ENCODE measurements at places on chromosomes 7 and 10. TPM values are rescaled to one million over a fixed set of nuclear protein-coding genes. Genes with fewer than 3 reads are reported as not detected.

GRCh38 chr10:119208553-119208940 lies 1.2 kb downstream of the GRK5 start:
- DNase-seq: no peak

DNA sequence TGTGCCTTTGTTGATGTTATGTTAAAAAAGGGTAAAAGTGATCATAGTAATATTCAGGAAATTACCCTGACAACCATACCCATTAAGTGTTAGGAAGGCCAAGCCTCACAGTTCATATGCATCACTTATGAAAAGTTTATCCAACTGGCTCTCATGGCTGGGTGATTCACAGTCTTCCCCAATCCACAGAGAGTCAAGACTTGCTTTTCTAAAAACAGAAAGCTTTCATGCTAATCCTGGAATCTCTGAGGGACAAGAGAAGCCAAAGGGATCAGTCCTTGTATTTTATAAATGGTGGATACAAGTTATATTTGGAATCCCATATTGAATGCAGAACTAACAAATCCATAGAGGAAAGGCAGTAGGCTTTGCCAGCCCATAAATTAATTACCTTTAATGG lies 218.3 kb downstream of the JAZF1 start:
- no peak for DNase-seq

DNA sequence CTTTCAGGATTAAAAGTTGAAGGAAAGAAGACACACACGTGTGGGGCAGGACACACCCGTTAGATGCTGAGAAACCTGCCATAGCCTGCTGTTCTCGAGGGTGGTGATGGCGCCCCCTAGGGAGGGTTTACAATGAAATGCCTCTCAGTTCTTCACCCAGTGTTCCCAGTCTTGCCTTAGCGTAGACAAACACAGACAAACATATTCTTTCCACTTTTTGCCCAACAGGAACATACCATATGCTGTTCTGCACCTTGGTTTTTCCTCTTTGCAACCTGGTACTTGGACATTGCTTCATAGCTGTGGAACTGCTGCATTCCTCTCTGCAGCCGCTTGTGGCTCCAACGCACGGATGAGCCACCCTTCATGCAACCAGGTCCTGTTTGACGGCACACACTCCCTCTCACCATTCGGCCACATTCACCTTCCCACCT lies 23.3 kb upstream of the HSPA12A start:
- DNase-seq: no peak

DNA sequence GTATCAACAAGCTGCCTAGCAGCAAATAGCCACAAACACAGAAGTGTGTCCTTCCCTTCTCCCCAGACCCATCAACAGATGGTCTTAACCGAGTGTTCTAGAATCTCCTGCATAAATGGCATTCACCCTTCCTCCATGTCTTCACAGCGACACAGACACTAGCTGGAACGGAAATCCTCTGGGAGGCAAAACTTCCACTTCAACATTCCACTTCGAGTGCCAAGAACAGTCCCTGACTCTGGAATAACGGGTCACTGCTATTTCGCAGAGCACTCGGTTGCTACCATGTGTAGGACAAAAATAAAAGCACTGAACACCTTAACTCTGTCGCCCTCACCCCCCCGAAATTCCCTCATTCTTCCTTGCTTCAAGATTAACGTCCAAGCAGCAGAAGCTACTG lies 65.1 kb downstream of the SFMBT2 start:
- no peak for DNase-seq

DNA sequence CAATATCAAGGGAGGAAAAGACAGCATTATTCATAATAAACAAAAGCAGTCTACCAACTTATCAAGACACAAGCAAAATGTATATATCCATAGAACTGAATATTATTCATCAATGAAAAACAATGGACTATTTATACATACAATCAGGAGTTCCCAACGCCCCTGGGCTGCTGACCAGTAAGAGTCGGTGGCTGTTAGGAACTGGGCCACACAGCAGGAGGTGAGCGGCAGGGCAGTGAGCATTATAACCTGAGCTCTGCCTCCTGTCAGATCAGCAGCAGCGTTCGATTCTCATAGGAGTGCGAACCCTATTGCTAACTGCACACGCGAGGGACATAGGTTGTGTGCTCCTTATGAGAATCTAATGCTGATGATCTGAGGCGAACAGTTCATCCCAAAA lies 71.7 kb upstream of the GPR22 start:
- DNase-seq: no peak

DNA sequence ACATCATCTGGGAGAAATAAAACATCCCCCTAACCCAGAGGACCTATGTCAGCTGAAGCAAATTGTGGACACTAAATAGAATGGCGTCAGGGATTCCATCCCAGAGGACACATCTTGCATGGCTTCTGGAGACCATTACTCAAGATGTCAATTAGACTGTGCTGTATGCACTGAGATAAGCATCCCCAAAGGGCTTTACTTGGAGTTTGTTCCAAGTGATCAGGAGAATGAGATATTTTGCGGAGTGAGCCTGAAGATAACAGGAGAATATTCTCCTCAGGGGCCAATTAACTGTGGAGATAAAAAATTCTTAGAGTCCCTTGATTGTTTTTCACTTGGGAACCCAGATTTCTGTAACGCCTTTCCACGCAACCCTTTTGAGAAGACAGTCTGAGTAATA lies 4.5 kb upstream of the OR2AE1 start:
- no peak for DNase-seq

- DNase-seq: no peak
Measured at GRCh38 chr10:86294346-86295265, 72.0 kb downstream of the GRID1 start.

DNA sequence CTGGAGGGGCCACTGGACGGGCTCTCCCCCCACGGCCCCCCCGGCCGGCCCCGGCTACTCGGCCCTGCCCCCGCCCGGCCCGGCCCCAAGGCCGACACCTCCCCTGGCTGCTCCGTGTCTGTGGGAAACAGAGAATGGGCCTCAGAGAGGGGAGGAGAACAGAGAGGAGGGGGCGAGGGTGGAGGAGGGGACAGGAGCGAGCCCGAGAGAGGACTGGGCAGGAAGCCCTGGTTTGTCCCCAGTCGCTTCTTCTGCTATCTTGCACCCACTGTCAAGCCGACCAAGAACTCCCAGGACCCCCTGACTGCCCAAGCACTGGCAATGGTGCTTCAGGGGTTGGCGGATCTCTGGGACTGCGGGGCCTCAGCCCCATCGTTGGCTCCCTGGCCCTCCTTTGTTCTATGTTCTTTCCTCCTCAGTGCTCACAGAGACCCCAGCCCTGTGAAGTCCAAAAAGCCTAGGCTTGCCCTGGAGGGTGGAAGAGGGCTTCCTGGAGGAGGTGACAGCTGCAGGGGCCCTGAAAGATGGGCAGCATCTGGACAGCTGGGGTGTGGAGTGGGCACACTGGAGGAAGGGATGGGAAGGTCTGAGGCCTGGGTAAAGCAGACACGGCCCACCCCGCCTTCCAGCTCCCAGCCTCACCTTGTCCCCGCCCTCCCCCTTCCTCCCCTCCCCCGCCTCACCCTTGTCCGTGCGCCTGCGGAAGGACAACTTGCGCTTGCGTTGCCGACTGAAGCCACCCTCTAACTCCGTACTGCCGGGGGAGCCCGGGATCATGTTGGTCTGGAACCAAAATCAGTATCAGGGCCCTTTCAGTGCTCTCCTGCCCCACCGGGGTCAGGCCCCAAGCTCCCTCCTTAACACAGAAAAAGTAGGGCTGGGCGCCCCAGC lies 30.1 kb downstream of the KCNH2 start:
- no peak for DNase-seq

GRCh38 chr7:17030559-17030958 lies 148.8 kb upstream of the AGR3 start:
- no peak for DNase-seq

DNA sequence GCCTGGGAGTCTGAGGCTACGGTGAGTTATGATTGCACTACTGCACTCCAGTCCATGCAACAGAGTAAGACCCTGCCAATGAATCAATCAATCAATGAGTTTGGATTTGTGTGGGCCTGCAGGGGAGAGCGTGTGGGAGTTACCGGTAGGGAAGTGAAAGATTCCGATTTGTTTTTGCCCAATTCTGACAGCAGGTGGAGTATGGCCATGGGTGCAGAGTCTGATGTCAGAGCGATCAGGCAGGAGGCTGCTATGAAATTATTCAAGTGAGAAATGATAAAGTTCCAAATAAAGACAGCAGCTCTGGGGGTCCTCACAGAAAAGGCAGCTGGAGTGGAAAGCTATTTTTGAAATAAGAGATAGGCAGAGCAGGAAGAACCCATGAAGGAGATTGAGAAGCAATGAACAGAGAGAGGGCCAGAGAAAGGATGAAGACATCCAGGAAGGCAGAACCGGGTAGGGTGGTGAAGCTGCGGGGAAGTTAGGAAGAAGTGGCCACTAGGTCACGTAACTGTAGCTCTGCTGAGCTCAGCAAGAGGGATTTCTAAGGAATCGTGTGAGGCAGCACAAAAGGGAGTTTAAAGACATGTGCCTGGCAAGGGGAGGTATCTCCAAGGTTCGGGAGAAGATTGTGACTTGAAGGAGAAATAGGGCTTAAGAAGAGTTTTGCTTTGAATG lies 93.7 kb upstream of the NMT2 start:
- no peak for DNase-seq

GRCh38 chr7:105376908-105377533 lies 11.7 kb downstream of the SRPK2 start:
- no peak for DNase-seq

- DNase-seq: no peak
Measured at GRCh38 chr10:71817831-71818655, 33.0 kb downstream of the PSAP start.

DNA sequence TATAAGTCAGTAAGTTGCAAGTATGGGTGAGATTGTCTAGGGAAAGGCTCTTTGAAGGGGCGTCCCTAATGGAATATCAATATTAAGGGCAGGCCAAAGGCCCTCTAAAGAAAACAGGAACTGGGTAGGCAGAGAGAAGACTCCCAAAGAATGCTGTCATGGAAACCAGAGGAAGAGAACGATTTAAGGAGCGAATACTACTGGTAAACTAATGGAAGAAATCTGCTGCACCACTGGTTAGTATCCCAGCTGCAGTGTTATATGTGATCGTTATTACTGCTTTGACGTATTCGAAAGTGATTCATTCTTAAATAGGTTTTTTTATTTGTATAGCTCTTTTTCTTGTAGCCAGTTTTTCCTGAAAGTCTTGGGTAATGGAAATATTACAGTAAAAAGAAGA lies 1.3 kb downstream of the CASP2 start:
- DNase-seq: no peak

- DNase-seq: no peak
Measured at GRCh38 chr7:143318661-143319060, 2.8 kb downstream of the CLCN1 start.

DNA sequence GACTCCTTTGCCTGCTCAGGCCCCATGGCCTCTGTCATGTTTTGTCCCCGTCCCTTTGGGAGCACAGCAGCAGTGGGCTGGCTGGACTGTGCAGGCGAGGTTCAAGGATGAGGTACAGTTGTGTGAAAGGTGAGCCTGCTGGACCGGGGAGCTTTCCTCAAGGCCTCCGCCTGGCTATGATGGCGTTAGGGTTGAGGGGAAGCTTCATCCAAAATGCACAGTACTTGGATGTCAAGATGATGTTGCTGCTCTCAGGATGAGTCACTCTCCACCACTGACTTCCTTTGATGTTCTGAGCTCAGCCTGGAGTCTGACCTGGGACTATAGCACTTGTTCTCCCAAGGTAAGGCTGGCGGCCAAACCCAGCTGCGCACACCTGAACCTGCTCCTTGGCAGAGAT lies 152.7 kb upstream of the SHH start:
- DNase-seq: no peak

DNA sequence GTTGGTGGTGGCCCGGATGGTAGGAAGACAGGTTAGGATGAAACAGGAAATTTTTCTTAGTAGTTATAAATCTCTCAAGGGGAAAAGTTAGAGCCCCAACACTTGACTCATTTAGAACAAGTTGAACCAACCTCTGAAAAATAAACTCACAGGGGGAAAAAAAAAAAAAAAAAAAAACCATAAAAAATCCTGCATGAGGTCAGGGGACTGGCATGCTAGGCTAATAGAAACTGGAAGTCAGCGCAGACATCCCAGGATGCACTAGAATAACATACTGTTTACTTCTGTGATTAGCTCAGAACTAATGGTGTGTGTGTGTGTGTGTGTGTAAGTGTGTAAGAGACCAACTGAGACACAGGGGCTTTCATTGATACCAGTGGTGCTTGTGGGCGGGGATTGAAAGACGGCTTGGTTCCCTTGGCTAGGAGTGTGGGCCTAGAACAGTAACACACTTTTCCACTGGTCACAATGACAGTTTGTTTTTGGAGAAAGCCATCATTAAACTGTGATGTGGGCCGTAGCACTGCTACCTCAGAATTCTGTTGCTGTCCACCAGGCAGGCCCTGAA lies 491.6 kb upstream of the GALNT17 start:
- DNase-seq: no peak

GRCh38 chr7:102193806-102194205 lies 92.9 kb upstream of the SH2B2 start:
- no peak for DNase-seq

GRCh38 chr7:157691586-157692459 lies 355.0 kb downstream of the DNAJB6 start:
- no peak for DNase-seq

- no peak for DNase-seq
Measured at GRCh38 chr7:21886396-21886795, 59.3 kb downstream of the CDCA7L start.

DNA sequence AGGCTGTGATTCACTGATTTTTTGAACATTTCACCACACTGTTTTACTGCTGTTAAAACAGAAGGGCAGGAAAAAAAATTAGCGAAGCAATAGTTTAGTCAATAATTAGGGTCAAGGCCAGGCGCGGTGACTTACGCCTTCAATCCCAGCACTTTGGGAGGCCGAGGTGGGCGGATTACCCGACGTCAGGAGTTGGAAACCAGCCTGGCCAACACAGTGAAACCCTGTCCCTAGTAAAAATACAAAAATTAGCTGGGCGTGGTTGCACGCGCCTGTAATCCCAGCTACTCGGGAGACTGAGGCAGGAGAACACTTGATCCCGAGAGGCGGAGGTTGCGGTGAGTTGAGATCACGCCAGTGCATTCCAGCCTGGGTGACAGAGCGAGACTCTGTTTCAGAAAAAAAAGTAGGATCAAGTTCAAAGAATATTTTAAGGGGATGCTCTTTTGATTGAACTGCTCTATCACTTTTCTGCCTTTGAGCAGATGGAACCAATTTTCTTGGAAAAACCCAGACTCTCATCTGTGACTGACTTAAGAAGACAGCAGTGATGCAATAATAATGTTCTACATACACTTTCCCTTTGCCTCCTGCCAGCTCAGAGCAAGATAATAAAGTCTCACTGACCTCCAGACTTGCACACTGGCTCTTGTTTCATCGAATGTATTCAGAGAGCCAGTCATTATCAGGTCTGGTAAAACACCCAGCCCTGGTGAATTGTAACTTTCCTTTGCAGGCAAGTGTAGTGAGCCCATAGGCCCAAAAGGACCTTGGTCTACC lies 1.6 kb upstream of the PPA1 start:
- peak; percentile 90 for DNase-seq

DNA sequence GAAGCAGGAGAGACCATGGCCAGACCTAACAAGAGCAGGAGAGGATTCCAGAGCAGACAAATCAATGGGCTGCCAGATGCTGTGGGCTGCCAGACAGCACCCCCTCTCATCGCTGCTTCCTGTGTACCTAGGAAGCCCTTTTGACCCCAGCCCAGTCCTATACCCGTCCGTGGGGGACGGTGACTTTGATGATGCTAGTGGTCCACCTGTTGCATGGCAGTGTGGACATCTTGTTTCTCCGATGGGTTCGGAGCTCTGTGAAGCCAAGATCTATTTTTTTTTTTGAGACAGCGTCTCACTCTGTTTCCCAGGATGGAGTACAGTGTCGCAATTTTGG lies 18.2 kb upstream of the GDI2 start:
- DNase-seq: no peak

C7orf57 gene
- total RNA-seq: not detected

HPS1 gene
- 73.7 TPM for total RNA-seq

OLAH gene
- 15.2 TPM for total RNA-seq

EN2 gene
- total RNA-seq: 0.06 TPM

EIF5AL1 gene
- total RNA-seq: not detected

CFAP70 gene
- total RNA-seq: 1.0 TPM
